ENCODE measurements at places on chromosomes 1 and 21.

GRCh38 chr1:10380594-10381275 is 18.1 kb upstream of the PGD start:
- peak; percentile 94 for DNase-seq

DNA sequence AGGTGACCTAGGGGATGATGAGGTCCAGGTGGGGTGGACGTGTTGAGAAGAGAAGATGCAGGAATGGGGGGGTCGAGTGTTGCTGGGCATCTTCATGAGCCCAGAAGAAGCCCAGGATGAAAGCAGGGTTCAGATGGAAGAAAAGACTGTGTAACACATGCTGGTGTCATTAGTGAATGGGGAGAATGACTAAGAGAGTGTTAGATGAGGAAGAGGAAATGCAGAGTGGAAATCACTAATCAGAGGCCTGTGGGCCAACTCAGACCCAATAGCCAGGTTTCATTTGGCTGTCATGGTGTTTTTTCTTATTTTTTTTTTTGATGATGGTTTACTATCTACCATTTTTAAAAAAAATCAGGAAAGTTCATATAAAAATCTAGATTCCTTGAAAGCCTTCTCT is 180.8 kb upstream of the CAMK1G start:
- DNase-seq, result no peak

DNA sequence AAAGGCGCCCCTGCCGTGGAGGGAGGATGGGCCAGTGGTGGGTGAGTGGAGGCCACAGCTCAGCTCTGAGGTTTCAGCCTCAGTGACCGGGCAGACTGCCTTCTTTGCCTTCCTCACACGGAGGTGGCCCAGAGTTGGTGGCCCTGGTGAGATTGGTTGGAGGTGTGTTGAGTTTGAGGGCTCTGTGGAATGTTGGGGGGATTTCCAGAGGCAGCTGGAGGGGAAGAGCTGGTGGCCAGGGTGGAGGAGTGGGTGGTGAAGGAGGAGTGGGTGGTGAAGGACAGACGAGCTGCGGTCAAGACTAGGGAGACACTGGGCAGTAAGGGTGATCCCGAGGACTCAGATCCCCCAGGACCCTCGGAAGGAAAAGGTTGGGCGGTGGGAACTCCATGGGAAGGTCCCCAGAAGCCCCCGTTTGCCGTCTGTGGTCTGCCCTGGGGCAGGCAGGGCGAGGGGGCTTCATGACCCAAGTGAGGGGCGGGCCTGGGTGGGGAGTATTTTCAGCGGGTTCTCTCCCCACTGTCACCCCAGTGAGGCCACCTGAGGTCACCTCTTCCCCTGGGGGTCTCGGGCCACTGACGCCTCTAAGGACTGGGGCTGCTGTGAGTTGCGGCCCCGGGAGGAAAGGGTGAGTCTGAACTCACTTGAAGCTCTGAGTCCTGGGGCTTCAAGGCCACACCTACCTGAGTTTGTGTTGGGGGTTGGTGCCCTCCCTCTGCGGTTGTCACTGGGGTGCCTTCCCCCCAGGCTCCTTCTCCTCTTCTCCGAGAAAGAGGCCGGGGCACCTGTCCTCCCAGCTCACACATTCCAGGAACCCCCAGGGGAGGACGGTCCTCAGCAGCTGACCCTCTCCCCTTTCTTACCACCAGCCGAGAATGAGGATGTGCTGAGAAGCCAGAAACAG is 22.7 kb upstream of the PIK3CD start:
- no peak for DNase-seq

GRCh38 chr1:16122916-16123315 is 33.0 kb downstream of the EPHA2 start:
- DNase-seq, result peak; percentile 76

DNA sequence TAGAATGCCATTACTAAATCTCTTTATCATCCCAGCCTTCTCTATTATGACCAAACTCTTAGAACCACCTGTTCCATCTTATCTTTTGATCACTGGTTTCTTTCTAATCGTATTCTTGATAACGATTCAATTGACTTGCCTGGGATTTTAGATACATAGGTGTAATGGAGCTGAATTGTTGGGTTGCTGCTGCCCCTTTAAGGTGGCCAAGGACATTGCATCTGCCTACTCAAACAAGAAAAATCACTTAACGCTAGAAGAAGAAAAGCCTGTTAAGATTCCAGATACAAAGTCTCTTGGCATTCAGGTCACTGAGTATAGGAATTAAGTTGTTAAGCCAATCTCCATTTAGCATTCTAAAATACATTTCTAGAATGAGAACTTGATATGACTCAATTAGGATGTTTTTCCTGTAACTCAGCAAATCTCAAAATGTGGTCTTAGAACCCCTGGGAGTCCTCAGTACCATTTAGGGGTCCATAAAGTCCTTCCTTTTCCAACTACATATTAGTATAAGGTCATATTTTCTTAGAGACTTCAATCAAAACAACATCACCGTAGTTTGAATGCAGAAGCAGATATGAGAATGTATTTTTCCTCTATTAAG is 12.4 kb downstream of the NEXN start:
- DNase-seq, result peak; percentile 72

Data from astrocyte of the spinal cord (primary cell).